ENCODE measurements at places on chromosomes 4 and X.

- DNase-seq: no peak
Observed at GRCh38 chr4:16694173-16694883, 204.1 kb downstream of the LDB2 start.

DNA sequence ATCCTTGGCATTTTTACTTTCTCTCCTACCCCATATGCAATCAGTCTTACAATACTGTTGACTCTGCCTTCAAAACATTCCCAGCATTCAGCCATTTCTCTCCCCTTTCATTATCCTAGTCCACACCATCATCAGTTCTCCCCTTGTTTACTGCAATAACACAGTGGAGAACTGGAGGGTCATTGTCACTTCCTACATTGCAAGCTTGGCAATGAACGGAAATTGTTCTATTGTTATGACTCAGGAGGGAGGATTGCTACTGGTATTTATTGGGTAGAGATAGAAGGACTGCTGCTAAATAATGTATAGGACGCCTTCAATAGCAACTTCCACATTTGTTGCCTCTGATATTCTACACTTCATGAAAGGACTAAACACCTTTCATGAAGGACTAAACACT lies 231.8 kb downstream of the BANK1 start:
- peak; percentile 34 for DNase-seq

DNA sequence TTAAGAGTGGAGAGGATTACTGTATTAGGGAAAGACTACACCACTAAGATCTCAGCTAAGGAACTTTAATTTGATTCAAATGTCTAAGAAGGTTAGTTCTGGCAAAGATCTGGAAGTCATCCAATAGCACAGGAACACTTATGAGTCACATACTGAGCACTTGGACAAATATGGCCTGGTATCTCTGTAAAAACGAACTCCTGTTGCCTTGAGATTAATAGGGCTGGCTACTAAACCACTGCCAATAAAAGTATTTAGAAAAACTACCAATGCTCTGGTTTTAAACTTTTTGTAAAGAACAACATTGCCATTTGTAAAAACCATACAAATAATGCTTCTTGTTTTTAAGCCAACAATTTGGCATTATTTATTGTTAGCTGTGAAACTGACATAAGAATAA lies 70.5 kb downstream of the SEC24D start:
- DNase-seq: peak; percentile 97

DNA sequence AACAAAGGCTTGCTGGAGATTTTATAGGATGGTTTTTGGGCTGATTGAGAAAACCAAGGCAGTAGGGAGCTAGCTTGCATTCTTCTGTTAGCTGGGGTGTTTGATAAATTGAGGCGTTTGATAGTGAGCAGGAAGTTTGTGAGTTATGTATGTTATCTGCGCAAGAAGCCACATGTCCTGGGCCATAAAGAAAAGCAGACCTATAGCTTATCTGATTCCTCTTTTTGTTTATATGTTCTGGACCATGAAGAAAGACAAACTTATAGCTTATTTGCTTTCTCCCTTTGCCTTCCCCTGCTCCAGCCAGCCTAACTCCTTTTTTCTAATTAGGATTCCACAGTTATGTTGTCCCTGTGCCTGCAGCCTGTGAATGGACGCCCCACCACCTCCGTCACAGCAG lies 9.2 kb downstream of the HNRNPH2 start:
- no peak for DNase-seq

- DNase-seq: no peak
Observed at GRCh38 chr4:657834-658667, 16.0 kb downstream of the ATP5ME start.

DNA sequence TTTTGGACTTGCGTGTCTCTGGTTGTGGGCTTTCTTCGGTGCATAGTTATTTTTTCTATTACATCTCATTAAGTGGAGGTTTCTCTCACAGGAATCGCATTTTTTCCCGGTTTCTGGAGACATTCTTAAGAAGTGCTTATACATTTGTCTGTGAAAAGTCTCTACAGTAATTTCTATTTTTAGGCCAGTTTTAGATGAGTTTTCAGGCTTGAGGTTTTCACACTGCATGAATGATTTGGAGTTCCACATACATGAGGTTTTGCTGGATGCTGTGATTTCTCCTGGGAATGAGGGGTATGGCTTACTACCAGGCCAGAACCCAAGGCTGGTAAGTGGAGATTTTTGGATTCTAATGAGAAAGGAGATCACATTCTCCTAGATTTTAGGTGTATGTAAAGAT lies 422.6 kb upstream of the SLIT2 start:
- no peak for DNase-seq

DNA sequence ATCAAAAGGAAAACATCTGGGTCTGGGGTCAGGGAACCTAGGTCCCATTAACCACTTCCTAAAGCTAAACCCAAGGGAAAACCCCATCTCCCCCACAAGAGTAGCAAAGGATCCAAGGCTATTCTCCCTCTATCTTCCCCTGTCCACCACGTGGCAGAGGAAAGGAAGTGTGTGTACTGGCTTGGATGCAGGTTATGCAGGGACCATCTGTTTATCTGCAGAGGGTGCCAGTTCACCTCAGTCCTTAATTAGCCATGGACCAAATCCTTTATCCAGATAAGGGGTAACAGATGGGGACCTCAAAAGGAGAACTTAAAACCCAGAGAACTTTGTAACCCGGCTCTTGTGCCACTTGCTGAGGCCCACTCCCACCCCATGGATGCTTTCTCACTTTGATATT lies 135.3 kb downstream of the ZNF518B start:
- DNase-seq: no peak

DNA sequence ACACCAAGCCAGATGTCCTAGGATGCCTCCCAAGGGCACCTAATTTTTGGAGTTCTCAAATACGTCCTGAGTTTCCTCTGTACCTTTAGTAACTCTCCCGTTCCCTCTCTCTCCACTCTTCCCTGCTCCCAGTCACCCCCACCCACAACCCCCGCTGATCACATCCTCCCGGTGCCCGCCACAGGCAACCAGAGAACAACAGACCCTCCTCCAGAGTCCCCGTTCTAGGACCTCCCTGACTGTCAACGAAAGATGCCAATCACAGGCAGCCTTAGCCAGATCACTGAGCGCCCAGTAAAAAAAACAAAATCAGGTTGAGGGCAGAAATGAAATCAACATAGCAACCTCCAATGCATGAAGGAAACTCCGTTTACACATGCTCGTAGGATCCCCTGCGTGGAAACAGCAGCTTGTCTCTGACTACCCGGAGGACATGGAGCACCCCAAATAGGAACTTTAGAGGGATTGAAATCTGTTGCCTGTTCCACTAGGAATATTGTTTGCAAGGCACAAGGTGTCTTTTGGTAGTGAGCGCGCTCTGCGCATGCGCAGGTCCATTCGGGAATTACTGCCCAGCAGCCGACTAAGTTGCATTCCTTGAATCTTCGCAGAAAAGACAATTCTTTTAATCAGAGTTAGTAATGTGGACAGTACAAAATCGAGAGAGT lies at the start of gene GABRB1:
GABRB1 (plus strand) TSS at position 557 of the 668 bp plus-strand sequence.
- peak; percentile 61 for DNase-seq

GRCh38 chr4:176735300-176735699 lies 57.4 kb downstream of the VEGFC start:
- peak; percentile 53 for DNase-seq

GRCh38 chrX:134929808-134930207 lies 61.0 kb upstream of the SMIM10 start:
- no peak for DNase-seq

DNA sequence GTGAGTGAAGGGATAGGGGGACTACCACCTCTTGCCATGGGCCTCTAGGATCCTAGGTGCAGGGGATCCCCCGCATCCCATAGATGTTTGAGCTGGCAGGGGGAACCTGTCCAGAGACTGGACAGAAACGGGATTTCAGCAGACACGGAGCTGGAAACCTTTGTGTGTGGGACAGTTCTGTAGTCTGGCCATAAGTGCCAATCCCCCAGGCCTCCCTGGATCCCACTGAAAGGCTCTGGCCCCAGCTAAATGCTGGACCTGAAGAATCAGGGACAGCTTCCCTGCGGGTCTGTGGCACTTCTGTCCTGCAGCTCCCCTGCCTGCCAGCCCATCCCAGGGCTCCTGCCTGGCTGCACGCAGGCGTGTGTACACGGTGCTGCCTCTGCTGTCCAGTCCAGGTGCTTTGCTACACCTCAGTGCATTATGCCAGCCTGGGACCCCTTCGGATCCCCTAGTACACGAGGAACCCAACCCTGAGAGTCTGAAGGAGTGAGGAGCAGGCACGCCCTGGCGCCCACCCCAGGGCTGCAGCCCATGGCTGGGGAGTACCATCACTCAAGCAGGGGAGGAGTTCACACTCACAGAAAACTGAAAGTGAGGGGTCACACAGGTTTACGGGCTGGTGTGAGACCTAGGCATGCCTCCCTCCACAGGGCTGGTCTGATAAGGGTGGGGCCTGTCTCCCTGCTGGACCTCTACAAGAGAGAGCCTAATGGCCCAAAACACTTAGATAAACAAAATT lies 703.0 kb downstream of the ARAP2 start:
- DNase-seq: no peak

GRCh38 chr4:133565379-133565778 lies 416.3 kb downstream of the PCDH10 start:
- peak; percentile 85 for DNase-seq

DNA sequence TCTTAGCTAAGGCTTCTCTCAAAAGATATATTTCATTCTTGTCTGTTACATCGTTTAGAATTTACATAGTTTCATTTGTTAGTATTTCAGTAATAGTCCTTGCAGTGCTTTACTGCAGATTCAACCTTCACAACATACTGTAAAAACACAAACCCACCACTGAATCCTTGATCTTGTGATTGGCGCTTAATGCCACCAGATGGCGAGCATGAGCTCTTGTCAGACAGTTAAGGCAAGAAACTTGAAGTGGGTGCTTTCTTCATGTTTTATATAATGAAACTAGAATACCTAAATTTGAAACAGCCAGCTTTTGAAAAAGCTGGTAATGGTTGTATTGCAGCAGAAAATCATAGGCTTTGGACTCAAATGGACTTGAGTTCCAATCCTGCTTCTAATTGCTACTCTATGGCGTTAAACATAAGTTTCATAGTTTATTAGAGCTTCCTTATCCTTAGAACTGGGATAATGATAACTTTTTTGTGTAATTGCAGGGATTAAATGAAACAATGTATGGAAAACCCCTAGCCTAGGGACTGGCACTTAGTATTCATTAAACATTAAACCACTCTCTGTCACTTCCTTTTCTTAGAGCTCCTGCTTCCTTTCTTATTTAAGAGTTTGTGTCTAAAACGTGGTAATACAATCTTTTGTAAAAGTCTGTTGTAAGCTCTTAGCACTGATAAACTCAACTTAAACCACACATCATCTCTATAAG lies 95.1 kb downstream of the USP9X start:
- DNase-seq: peak; percentile 71

- DNase-seq: no peak
Observed at GRCh38 chr4:945274-946102, 13.2 kb downstream of the TMEM175 start.

DNA sequence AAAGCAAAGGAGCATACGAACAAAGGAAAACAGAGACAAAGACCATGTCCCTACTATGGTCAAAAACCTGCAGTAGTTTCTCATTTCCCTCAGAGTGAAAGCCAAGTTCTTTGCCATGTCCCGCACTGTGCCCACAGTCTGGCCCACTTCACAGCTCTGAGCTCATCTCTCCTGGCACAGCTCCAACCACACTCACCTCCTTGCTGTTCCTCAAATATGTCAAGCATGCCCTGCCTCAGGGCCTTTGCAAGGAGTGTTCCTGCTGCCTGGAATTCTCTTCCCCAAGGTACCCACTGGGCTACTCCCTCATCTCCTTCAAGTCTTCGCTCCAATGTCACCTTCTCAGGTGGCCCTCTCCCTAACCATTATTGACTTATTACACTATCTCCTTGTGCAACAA lies 72.1 kb downstream of the COX18 start:
- DNase-seq: peak; percentile 16

GRCh38 chr4:186536285-186536684 lies 19.1 kb downstream of the MTNR1A start:
- no peak for DNase-seq

DNA sequence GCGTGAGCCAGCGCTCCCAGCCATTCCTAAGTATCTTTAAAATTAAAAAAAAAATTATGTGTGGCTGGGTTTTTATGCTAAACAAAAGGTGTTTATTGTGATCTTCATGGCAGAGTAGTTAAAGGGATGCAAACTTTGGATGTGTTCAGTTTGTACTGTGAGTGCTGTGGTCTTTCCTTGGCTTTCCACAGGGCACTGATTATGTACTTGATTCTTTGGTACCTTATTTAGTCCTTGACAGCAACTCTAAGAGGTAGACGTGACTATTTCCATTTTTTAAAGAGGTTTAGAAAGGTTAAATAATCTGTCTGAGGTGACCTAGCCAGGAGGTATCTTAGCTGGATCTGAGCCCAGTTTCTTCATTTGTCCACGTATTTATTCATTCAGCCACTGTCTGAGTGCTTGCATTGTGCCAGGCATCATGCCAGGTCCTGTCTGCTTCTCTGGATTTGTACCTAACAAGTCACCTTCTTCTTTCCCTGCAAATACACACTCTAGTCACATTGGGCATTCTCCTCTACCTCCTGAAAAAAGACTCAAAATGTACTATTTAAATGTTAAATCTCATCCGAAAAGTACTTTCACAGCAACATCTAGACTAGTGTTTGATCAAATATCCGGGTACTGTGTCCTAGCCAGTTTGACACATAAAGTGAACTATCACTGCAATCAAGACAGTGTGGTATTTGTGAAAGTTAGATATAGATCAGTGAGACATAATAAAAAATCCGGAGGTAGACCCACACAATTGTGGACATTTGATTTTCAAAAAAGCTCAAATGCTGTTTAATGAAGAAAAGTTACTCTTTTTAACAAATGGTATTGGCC lies 31.5 kb downstream of the WWC2 start:
- peak; percentile 51 for DNase-seq

DNA sequence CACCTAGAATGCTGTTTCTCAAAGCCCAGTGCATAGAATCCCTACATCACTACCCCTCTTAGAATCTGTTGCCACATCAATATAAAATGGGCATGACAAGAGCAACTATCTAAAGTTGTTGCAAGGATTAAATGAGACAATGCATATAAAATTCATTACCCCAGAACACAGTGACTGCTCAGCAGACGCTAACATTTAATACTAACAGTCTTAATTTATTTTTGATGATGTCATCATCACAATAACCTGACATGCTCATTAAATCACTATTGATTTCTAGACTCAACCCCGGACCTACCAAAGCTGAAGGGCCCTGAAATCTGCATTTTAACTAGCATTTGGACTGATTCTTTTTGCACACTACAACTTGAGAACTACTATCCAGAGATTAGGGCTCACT lies 3.9 kb downstream of the ARSJ start:
- no peak for DNase-seq

DNA sequence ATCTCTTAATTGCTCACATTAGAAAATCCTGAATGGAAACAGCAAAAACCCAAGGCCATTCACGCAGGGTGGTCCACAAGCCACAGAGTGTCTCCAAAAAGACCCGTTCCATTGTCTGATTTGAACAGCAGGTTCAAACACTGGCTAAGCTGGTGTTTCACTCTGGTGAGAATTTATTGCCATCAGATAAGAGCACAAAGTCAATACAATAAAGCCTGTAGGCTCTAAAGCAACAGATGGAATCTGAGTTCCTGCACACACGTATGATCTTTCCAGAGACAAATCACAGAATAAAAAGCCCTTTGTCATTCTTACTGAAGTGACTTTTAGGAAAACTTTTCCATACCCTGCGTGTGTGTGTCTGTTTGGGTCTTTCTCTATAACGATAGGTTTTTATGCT lies 5.1 kb upstream of the SFRP2 start:
- no peak for DNase-seq

- DNase-seq: peak; percentile 63
Observed at GRCh38 chr4:8410641-8411271, 29.8 kb downstream of the ACOX3 start.

- DNase-seq: peak; percentile 82
Observed at GRCh38 chr4:123896446-123897071, 500.0 kb downstream of the SPRY1 start.

All from fibroblast of pulmonary artery (primary cell).